Fibroblast of pulmonary artery (primary cell): ENCODE measurements at places on chromosomes 5 and 9.

- DNase-seq = peak; percentile 46
These were observed 2.9 kb upstream of the NXNL2 start for GRCh38 chr9:88531920-88532698.

GRCh38 chr5:131324303-131324702 lies 60.5 kb downstream of the CDC42SE2 start:
- DNase-seq = peak; percentile 35

GRCh38 chr5:104299998-104300706 lies 737.6 kb upstream of the NUDT12 start:
- DNase-seq = no peak

DNA sequence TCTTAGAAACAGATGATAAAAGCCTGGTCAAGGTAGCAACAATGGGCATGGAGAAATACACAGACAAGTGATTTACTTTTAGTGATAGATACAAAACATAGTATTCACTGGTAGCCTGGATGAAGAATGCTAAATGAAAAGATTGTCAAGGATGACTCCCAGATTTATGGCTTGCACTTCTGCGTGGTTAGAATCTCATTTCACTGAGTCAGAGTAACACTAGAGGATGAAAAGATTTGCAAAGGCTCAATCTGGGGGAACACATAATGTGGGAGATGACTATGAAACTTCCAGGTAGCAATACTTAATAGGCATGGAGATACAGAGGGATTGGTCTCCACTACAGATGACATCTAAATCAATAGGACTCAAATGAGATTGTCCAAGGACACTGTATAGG lies 38.4 kb downstream of the AGTPBP1 start:
- DNase-seq = no peak

DNA sequence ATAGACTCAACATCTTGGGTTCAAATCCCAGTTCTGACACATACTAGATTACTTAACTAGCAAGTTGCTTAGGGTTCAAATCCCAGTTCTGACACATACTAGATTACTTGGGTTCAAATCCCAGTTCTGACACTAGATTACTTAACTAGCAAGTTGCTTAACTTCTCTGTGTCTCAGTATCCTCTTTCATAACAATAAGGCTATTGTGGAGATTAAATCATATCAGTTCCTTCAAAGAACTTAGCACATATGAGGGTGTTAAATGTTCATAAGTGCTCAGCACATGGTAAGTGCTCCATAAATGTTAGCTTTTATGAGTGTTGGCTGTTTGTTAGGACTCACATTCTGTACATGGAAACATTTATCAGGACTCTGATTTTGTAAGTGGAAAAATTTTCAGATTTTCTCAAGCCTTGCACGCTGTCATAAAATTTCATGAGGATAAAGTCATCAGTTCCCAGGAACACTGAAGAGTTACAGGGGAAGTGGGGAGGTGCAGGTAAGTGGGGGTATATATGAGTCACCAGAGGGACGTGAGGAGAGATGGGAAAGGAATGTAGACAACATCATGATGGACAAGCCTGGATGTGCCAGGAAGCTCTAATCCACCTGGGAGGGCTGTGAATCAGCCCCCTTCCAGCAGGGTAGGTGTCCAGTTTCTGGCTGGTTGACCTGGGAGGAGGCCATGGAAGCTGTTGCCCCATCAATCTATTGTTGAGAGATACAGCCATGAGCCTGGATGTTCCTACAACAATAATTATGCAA lies 532.2 kb upstream of the WWC1 start:
- DNase-seq = peak; percentile 60

DNA sequence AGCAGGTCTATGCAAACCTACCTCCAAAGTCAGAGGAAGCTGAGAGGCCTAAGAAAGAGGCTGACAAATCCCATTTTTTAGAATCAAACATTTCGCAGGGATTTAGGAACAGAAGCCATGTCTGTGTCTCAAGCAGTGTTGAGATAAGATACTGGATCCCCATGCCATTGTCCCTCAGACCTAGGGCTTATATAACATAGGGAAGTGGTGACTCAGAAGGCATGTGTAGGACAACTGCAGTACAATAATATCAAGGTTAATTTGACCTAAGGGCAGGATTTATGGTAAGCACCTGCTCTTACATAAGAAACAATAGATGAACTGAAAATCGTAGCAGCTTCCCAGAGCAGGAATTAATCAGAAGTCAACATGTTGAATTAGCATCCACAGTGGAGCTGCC lies 459.4 kb downstream of the ANXA1 start:
- no peak for DNase-seq
